ENCODE measurements at places on chromosomes 16 and 17. TPM values are rescaled to one million over a fixed set of nuclear protein-coding genes. Genes with fewer than 3 reads are reported as not detected.
A peak's percentile ranks its signal among the peaks of the same experiment; 100 is the strongest.

Gene SKAP1
- 1.1 TPM for total RNA-seq

DNA sequence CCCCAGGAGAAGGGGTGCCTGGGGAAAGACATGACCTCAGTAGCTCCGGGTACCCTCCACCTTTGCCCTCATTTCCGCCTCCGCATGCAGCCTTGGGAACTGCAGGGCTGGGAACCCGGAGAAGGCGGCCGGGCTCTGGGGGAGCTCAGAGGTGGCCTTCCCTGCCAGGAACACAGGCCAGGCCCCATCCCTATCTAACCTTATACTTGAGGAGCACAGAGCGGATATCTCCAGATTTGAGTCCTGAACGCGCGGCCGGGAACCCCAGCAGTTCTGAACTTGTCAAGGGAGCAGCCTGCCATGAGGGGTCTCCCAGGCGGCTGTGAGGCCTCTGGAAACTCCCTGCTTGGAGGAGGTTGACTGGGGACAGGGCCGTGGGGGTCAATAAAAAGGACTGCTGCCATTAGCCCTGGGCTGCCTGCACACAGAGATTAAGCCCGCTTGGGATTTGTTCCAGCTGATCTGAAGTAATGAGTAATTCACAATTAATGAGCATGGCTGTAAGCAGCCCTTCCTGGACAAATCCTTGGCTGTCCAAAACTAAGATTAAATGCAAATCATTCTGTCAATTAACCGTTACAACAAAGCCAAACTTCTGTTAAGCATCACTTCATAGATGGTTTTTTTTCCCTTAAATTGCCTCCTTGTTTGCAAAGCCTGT is 26.3 kb upstream of the METRNL start:
- no peaks in the 10 kb centered on the region for H3K27me3 ChIP-seq
- H3K27ac ChIP-seq = peak overlapping the region; percentile 12
- H3K4me1 ChIP-seq = peaks cover 29% of the 10 kb centered on the region
- no peaks in the 10 kb centered on the region for H3K36me3 ChIP-seq
- H3K4me3 ChIP-seq = no peak overlapping the region

Gene PRDM7
- total RNA-seq = not detected

Gene FCSK
- 11.4 TPM for total RNA-seq

Gene EIF1
- total RNA-seq = 426 TPM

Gene TSNAXIP1
- 1.2 TPM for total RNA-seq

- H3K4me1 ChIP-seq = no peaks in the 10 kb centered on the region
- no peaks in the 10 kb centered on the region for H3K27me3 ChIP-seq
- no peak for DNase-seq
- no peak overlapping the region for H3K27ac ChIP-seq
Measured at GRCh38 chr17:5181509-5182305, 10.0 kb downstream of the ZNF594 start.

Gene KRT28
- not detected for total RNA-seq
